ENCODE measurements at places on chromosomes 11 and 22.

DNA sequence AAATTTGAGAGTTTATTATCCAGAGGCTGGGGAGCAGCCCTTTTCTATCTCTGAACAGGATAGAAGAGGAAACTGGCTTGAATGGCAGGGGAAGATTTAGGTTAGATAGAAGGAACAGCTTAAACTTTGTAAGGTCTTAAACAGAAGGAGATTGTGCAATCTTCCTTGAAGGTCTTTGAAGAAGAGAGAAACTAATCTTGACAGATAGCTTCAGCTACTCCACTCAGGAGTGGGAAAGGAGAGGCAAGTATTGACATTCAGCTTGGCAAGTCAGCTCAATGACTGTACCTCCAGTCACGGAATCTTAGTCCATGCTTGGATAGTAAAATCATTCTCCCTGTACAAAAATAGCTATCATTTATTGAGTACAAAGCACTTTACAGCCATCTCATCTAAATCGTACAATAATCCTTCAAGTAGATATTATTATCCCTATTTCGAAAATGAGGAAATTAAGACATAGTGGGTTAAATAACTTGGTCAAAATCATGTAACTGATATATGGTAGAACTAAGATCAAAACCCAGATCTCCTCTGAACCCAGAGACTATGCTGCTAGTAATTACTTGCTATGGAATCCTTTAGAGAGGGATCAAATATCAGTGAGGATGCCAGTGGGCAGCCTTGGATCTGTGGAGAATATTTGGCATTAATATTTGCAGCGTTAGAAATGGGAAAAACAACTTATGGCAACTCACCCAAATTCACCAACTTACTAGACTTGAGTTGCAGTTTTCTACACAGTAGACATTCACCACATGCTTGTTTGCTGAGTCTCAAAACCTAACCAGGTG, 14.6 kb downstream of the C11orf97 start:
- no peaks in the 10 kb centered on the region for H3K27me3 ChIP-seq
- DNase-seq, result no peak
- H3K36me3 ChIP-seq, result no peaks in the 10 kb centered on the region
- H3K4me1 ChIP-seq, result no peaks in the 10 kb centered on the region
- no peak overlapping the region for H3K27ac ChIP-seq

DNA sequence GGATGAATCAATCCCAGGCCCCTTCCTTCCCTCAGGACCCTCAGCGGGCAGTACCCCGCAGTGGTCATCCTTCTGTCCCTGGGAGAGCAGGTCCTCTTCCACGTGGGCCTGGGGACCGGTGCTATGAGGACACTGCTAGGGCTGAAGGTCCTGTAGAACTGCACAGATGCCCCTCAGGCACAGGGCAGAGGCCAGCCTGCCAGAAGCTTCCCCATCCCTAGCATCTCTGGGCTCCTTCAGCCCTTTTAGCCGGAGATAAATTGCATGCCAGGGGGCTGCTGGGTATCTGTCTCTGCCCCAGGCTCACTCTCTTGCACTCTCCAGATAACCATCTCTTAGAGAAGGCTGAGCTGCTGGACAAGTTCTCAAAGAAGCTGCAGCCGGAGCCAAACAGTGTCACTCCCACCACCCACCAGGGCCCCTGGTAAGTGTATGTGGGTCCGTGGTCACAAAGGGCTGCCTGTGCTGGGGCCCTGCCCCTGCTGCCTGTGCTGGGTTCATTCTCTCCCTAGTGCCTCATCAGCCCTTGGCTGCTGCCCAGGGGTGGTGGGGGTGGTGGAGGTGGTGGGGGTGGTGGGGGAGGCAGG, 2.3 kb downstream of the ATG16L2 start:
- no peak overlapping the region for H3K4me3 ChIP-seq
- H3K4me1 ChIP-seq, result peaks cover 17% of the 10 kb centered on the region
- DNase-seq, result no peak
- H3K27ac ChIP-seq, result no peak overlapping the region
- H3K36me3 ChIP-seq, result no peaks in the 10 kb centered on the region

DNA sequence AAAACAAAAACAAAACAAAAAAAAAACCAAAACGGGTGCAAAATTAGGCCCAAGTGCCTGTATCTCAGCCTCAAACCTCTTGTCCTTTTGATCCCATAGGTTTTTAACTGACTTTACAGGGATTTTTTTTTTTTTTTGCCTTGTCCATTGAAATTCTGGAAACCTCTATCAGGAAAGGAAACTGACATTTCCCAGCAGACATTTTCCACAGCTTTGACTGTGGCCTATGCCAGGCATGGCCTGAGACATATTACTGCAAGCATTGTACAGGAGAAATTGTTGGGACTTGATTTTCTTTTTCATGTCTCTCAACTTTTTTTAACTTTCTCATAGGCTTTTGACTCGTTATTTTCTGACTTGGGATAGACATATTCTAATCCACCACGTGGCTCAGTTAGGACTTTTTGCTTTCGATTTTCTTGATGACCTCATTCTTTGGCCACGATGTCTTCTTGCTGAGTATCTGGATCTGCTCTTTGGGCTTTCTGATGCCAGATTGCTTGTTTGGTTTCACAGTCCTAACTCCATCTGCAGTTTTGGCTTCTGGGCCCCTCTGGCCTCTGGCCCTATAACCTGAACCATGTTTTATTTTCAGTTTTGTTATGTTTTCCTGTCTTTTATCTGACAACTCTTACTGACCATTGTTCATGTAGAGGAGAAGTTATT, 336.1 kb upstream of the C11orf87 start:
- no peak overlapping the region for H3K27ac ChIP-seq
- no peaks in the 10 kb centered on the region for H3K36me3 ChIP-seq
- H3K4me1 ChIP-seq, result no peaks in the 10 kb centered on the region
- DNase-seq, result no peak
- no peak overlapping the region for H3K4me3 ChIP-seq

GRCh38 chr11:40877256-40877655, 582.2 kb downstream of the LRRC4C start:
- no peak for DNase-seq
- H3K27ac ChIP-seq, result no peak overlapping the region
- no peaks in the 10 kb centered on the region for H3K27me3 ChIP-seq
- H3K36me3 ChIP-seq, result no peaks in the 10 kb centered on the region
- H3K4me1 ChIP-seq, result no peaks in the 10 kb centered on the region
- no peak overlapping the region for H3K4me3 ChIP-seq

DNA sequence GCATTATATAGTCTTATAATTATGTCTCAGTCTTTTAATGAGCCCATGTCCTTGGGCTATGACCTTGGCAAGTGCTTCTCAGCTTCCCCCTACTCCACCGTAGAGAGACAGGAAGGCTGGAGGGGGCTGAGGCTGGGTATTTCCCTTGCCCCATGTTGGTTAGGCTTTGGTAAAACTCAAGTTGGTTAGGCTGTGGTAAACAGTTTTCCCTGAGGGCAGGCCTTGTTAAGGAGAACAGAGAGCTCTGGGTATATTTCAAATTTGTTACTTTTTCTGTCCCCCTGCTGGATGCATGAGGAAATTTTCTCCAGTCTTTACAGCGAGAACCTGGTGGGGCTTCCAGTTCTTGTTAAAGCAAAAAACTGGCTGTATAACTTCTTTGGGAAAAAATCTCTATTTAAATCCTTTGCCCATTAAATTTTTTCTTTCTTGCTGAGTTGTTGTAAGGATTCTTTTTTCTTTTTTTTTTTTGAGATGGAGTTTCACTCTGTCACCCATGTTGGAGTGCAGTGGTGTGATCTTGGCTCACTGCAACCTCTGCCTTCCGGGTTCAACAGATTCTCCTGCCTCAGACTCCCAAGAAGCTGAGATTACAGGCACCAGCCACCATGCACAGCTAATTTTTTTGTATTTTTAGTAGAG, 12.2 kb upstream of the DCHS1 start:
- no peak for DNase-seq
- no peaks in the 10 kb centered on the region for H3K36me3 ChIP-seq
- no peak overlapping the region for H3K27ac ChIP-seq
- H3K4me3 ChIP-seq, result no peak overlapping the region

DNA sequence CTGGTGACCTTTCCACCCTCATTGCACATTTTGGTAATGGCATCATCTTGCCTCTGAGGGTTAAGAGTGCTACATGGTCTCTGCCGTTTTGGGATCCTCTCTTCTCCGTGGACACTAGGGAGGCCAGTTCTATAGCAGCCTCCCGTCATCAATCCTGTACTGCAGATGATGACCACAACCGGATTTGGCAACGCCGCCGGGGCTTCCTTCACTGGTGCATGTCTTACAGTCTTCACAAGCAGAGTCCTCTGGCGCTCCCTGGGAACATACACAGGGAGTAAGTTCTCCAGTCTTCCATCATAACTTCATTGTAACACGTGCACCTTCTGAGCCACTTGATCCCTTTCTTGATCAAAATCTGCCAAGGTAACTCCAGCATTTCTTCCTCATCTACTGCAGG, 69.0 kb upstream of the SLC22A12 start:
- no peaks in the 10 kb centered on the region for H3K4me1 ChIP-seq
- no peak overlapping the region for H3K27ac ChIP-seq
- no peak for DNase-seq
- H3K27me3 ChIP-seq, result peaks cover 51% of the 10 kb centered on the region
- H3K4me3 ChIP-seq, result no peak overlapping the region
- H3K36me3 ChIP-seq, result no peaks in the 10 kb centered on the region

- H3K4me3 ChIP-seq, result no peak overlapping the region
- peaks cover 26% of the 10 kb centered on the region for H3K4me1 ChIP-seq
- H3K27ac ChIP-seq, result no peak overlapping the region
- no peaks in the 10 kb centered on the region for H3K36me3 ChIP-seq
- no peaks in the 10 kb centered on the region for H3K27me3 ChIP-seq
Measured at GRCh38 chr11:123588117-123588863, 66.1 kb downstream of the SCN3B start.

Measured in gastrocnemius medialis (tissue), 4 donors.